ENCODE measurements at places on chromosomes 2 and 18. TPM values are rescaled to one million over a fixed set of nuclear protein-coding genes. Genes with fewer than 3 reads are reported as not detected.

UGT1A5 gene
- not detected for total RNA-seq

- no peak for DNase-seq
Measured at GRCh38 chr2:218391202-218391601, 8.5 kb upstream of the CTDSP1 start.

LINC00305 gene
- not detected for total RNA-seq

GRCh38 chr2:70936979-70937811, 1.5 kb downstream of the ATP6V1B1 start:
- DNase-seq = no peak

- no peak for DNase-seq
Measured at GRCh38 chr2:24875901-24876300, 44.1 kb downstream of the ADCY3 start.

All from breast epithelium (tissue), 4 donors.